Stimulated activated CD4-positive, alpha-beta T cell treated with anti-CD3 and anti-CD28 coated beads, TNF-alpha, amount 100 ng/mL, for 1 hour (primary cell): ENCODE measurements at places on chromosomes 5 and 9.
A peak's percentile ranks its signal among the peaks of the same experiment; 100 is the strongest.

GRCh38 chr9:113368982-113369854 is 7.6 kb downstream of the HDHD3 start:
- DNase-seq, result no peak

- no peak for DNase-seq
Observed at GRCh38 chr5:159103086-159103485, 3.4 kb upstream of the EBF1 start.

DNA sequence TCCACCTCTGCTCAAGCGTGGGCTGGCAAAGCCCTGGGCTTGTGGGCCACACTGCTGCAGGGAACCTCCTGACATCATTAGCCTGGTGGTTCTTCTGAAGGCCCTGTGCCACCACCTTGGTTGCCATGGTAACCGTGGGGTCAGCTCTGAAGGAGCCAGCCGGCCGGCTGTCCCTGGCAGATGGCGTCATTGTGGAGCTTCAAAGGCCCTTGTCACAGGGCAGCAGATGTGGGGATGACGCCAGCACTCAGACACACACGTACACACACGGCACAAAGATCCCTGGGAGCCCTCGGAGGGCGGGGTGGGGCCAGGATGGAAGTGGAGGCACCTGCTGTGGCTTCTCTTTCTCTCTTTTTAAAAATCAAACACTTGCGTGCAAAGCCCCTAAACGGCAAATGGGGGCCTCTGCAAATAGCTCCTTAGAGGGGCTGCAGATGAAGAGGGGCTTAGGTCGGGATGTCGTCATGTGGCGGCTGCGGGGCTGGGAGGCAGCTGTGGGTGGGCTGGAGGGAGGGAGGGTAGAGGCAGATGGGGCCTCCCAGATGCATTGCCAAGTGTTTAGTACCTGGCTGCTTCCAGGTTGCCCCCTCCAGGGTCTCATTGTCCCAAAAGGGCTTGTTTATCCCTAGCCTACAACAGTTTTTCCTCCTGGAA is 19.5 kb upstream of the RPL26L1 start:
- DNase-seq, result no peak

GRCh38 chr5:133977161-133977787 is 8.8 kb upstream of the C5orf15 start:
- no peak for DNase-seq

DNA sequence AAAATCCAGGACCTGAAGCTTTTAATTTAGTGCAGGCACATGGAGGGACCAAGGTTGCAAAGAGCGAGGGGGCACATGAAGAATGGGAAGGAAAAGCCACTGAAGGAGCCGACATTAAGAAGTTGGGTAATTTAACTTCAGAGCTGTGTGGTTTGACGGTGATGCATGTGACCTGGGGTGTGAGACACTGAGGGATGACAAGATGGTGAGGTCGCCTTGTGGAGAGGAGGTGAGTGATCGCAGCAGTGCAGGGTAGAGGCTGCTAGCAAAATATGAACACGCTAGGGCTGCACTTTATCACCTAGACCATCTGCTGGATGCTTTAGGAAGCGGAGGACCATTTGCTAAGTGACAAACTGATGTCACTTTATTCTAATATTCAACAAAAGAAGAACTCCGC is 339.0 kb upstream of the KIF2A start:
- DNase-seq, result no peak

DNA sequence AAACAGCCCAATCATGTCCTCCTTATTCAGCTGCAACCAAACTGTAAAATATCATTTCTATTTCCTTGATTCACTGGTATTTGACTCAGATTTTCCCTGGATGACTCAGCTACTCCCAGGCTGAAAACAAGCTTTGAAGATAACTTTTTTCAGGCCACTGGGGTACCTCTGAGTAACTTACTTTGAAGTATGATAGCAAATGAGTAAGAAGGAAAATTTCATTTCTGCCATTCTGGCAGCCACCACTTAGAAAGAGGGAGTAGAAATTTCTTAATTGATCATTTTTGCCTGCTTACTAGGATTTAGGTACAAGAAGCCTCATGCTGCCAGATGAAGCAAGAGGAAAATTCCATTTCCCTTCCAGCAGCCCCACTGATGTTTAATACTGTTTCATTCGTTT is 247.4 kb downstream of the PRELID2 start:
- DNase-seq, result no peak

GRCh38 chr5:5191906-5192305 is 51.8 kb downstream of the ADAMTS16 start:
- DNase-seq, result no peak

DNA sequence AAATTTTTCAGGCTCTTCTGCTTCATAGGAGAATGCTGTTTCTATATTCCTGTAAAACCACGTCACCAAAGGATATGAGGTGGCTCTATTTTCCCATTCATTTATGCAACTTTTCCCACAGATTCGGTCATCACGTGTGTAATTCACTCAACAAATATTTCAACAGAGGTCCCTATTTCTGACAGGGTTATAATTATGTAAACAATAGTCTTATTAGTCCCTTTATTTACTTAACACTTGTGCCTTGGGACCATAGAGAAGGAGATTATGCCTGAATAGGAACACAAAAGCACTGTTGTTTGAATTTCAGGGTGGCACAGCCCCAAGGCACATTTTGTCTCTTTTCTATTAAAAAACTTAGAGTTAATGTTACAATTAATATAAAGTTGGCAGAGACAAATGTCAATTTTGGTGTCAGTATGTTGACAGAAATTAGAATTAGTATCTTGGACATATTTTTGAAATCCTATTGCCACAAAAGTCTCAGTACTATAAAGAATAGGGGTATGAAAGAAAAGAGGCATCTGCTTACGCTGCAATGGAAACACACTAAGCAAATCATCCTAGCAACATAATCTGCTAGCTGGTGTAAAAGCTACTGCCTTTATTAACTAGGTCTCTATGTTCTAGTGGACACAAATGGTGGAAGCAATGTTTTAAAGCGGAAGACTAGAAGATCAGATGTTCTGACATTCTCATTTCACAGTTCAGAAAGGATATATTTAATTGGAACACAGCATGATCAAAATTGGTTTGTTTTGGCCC is 229.1 kb upstream of the TBCA start:
- no peak for DNase-seq

- peak; percentile 8 for DNase-seq
Observed at GRCh38 chr9:96021551-96022444, 146.3 kb downstream of the ERCC6L2 start.

GRCh38 chr9:134236001-134236421 is 71.6 kb upstream of the RNU6ATAC start:
- no peak for DNase-seq

DNA sequence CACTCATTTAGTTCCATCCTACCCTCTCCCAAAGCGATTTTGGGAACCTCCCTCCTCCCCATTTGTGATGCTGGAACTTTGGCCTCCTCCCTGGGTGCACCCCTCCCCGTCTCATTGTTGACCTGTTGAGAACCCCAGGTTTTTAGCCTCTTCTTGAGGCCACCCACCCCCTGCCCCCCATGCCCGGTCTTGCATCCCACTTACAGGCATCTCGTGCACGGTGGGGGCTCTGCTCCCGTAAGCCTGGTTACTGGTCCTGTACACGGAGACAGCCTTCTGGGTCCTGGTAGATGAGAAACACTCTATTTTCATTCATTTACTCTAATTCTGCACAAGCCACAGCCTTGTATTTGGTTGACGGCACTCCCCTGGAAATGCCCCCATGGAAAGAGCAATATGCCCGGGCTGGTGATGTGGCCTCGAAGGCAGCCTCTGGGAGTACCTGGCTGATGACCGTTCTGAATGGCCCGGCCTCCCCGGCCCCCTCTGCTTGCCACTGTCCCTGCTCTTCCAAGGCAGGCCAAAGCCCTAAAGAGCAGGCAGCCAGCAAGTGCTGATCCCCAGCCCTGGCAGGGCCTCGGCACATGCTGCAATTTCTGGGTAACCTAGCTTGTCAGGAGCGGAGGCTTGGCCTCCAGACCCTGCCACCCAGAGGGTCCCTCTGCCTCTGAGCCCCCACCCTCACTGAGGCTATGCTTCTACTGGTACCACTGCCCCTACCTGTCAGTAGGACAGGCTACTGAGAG is 1.9 kb upstream of the MRPS2 start:
- no peak for DNase-seq

GRCh38 chr5:62083247-62083646 is 222.8 kb upstream of the KIF2A start:
- DNase-seq, result no peak

DNA sequence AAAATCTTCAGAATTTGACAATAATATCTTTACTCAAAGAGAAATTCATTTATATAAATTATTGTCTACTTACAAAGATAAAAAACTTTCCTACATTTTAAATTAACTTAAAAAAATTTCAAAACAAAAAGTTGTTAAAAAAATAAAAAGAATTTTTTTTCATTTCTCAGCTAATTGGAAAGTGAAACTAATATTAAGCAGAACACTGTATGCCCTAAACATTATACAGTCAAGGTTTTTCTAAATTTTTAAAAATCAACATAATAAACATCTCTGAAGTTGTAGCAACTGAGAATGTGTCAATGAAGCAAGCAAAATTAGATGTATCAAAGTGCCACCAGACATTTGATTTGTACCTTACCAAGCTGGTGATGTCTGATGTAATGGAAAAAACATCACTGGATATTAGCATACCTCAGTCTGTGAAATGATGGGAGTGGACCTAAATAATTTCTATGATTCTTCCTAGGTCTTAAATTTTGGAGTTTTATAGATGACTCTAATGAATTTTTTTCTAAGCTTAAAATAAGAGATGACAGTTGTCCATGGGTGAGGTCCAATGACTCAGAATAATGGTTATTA is 290.1 kb downstream of the ADAMTS6 start:
- DNase-seq, result no peak

GRCh38 chr9:7320139-7320538 is 479.4 kb downstream of the DMAC1 start:
- DNase-seq, result no peak

DNA sequence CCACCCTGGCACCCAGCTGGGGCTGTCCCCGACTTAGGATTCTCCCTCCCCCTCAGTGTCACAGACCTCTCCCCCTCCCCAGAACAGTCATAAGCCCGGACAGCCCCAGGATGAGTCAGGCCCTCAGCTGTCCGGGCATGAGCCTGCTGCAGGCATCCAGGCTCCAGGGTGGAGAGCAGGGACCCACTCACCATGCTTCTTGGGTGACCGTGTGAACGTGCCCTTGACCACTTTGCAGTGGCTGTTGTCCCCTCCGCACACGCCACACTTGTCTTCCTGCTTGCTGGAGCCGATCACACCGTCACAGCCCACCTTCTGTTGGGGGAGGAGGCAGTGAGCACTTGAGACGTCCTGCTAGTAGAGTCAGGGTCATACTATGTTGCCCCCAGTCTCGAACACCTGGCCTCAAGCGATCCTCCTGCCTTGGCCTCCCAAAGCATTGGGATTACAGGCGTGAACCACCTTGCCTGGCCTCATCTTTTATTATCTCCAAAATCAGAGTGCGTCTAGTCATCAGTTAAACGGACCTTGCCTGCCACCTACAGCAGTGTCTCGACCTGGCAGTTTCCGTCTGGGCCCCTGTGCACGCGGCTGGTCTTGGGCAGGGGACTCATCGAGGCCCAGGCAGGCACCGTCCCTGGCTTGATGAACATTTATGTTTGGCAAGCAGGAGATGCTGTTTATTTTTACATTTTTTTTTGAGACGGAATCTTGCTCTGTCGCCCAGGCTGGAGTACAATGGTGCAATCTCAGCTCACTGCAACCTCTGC is 72.6 kb downstream of the ZNF354C start:
- DNase-seq, result no peak

DNA sequence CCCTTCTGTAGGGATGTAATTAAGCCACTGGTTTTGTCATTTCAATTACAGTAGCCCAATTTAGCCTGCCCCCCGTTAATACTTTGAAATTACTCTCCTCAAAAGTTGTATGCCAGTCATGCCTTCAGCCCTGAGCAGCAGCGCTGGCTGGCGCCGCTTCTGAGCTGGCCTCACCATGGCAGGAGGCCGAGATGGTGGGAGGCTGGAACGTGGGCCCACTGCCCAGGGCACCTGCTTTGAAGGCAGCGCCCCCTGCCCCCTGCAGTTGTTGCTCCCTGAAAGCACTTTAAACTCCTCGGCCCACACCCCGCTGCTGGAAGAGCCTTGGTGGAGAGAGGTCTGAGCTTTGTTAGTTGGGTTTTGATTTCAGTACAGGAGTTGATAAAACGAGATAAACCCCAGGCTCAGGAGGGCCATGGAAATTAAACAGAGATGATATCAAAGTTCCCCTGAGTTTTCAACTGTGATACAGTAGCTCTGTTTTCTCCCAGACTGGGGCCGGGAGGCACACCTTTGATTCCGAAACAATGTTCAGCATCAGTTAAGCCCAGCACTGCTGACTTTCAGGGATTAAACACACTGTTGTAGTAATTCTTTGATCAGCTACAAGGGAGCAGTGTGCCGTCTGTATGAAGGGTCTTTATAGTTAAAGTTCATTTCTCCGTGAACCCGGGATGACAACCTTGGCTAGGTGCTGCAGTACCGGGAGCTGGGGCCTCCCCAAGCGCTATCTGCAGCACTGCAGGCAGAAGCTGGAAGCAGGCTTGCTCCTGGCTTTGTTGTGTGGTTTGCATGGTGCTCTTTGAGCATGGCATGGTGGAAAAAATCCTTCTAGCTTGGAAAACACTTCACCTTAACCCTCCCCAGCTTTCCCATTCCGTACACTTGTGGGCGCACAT is 9.5 kb downstream of the MVB12B start:
- no peak for DNase-seq

DNA sequence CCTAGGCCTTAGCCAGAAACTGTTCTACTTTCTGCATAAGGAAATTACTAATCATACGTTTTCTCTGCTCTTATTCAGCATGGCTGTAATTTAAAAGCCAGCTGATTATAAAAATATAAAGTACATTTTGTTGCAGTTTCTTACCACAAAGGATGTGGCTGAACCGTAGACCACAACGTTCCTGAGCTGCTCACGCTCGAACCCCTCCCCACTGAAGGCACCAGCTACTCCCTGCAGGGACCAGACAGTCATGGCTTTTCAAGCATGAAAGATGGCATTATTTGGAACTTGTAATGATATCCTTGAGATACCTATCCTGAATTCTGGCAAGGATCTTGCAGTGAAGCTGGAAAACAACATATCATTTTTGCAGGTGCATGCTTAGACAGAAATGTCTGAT is 91.8 kb upstream of the DMRT1 start:
- no peak for DNase-seq

- DNase-seq, result no peak
Observed at GRCh38 chr5:107294211-107294550, 376.6 kb downstream of the EFNA5 start.

- no peak for DNase-seq
Observed at GRCh38 chr5:81409896-81410295, 16.0 kb upstream of the ACOT12 start.

DNA sequence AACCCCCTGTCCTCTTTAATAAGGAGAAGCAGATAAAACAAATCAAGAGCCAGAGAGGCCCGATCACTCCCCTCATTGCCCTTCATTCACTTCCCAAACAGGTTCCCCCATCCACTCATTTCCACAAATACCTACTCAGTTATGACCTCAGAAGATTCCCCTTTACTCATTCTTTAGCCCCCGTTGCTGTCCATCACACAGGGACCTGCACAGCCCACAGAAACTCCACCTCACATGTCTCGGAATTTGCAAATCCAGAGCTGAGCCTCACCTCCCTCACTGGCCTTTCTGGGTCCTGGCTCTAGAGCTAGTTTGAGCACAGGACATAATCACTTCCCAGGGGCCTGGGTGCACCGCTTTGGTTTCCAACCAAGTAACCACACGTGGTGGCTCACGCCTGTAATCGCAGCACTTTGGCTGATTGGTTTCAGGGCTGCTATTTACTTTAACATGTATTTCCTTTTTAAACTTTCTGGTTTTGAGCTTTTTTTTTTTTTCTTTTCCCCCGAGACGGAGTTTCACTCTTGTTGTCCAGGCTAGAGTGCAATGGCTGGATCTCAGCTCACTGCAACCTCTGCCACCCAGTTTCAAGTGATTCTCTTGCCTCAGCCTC is 17.8 kb downstream of the ATP6V0E1 start:
- no peak for DNase-seq

GRCh38 chr9:136400038-136400834 is at the start of gene SNAPC4:
Gene SNAPC4 (minus strand): TSS chr9:136400170. CDS start chr9:136398428, 1,742 bp downstream.
- peak; percentile 84 for DNase-seq
